ENCODE measurements at places on chromosomes 7 and 10. TPM values are rescaled to one million over a fixed set of nuclear protein-coding genes. Genes with fewer than 3 reads are reported as not detected.

The ADRB1 gene
- 1.2 TPM for total RNA-seq

The HOXA1 gene
- total RNA-seq: 3.8 TPM

The PRRT4 gene
- 0.36 TPM for total RNA-seq

The CAMK2G gene
- 18.8 TPM for total RNA-seq

The ZDHHC4 gene
- 54.0 TPM for total RNA-seq

The SHH gene
- total RNA-seq: 2.2 TPM

The EXOC6 gene
- total RNA-seq: 9.5 TPM

Data from A549 treated with ZK216348 at 1 μM for 4 hours (cell line).